Activated T-helper 17 cell treated with anti-CD3 and anti-CD28 coated beads, Interleukin-2, amount 50 U/mL, for 72 hours (primary cell): ENCODE measurements at places on chromosomes 3 and 15. TPM values are rescaled to one million over a fixed set of nuclear protein-coding genes. Genes with fewer than 3 reads are reported as not detected.

The SLCO3A1 gene
- total RNA-seq: 7.0 TPM

DNA sequence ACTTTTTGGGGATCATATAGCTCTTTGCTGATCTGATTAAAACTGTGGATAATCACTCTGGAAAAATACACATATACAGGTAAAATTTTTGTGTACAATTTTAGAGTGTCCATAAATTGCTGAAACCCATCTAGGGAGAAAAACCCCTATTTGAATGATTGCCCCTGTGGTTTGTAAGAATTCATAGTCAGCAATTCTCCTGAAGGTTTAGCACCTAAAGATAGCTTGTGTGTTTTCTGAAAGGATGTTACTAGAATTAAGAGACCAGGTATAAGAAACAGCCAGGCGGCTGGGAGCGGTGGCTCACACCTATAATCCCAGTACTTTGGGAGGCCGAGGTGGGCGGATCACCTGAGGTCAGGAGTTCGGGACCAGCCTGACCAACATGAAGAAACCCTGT lies 106.8 kb upstream of the RAP2B start:
- no peak for ATAC-seq
- H3K4me3 ChIP-seq: no peak overlapping the region
- no peak overlapping the region for H3K27ac ChIP-seq
- no peaks in the 10 kb centered on the region for H3K4me1 ChIP-seq

The SLC9C1 gene
- not detected for total RNA-seq

The ANKRD28 gene
- total RNA-seq: 69.3 TPM

- ATAC-seq: peak; percentile 24
- no peaks in the 10 kb centered on the region for H3K4me1 ChIP-seq
- H3K4me3 ChIP-seq: peak overlapping the region; percentile 68
- no peaks in the 10 kb centered on the region for H3K36me3 ChIP-seq
These were observed 549 bp downstream of the TRH start for GRCh38 chr3:129974833-129975704.

DNA sequence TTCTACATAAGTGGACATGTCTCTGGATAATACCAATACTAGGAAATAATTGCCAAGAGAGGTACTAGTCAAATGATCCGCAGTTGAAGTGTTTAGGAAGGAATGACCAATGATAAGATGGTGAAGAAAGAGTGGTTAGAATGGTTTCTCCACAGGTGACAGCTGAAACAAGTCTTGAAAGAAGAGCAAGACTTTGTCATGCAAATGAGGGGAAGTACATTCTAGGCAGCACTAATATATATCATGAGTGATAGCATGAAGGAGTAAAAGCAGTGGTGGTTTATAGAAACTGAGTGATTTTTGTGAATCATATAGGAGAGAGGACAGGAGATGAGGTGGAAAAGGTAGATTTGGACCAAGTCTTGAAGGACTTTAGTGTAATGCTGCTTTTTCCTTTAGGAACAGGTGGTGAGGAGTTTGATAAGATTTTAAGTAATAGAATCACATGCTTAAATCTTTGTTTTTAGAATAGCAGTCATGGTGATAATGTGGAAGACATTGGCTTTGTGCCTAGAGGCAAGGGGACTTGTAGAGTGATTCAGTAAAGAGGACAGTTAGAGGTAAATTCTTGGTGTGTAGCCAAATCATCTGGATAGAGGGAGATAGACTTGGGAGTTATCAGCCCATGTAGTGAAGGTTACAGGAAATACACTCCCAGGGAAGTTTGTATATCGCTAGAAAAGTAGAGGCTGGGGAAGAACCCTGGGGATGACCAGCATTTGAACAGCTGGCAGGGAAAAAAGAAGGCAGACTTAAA lies 31.9 kb downstream of the SLMAP start:
- peak; percentile 96 for ATAC-seq
- H3K27ac ChIP-seq: no peak overlapping the region
- no peaks in the 10 kb centered on the region for H3K27me3 ChIP-seq
- no peak overlapping the region for H3K4me3 ChIP-seq
- H3K4me1 ChIP-seq: peaks cover 10% of the 10 kb centered on the region

The GRIP2 gene
- 0.21 TPM for total RNA-seq

GRCh38 chr15:99057020-99057419 lies 47.9 kb upstream of the SYNM start:
- no peak for ATAC-seq
- peaks cover 31% of the 10 kb centered on the region for H3K27me3 ChIP-seq
- no peak overlapping the region for H3K27ac ChIP-seq
- no peak overlapping the region for H3K4me3 ChIP-seq

- H3K27me3 ChIP-seq: peaks cover 25% of the 10 kb centered on the region
- no peaks in the 10 kb centered on the region for H3K4me1 ChIP-seq
These were observed 104.3 kb upstream of the PRR20G start for GRCh38 chr3:127392156-127392490.

GRCh38 chr3:8460815-8461456 lies 40.7 kb upstream of the LMCD1 start:
- H3K4me1 ChIP-seq: no peaks in the 10 kb centered on the region
- H3K36me3 ChIP-seq: no peaks in the 10 kb centered on the region
- peaks cover 13% of the 10 kb centered on the region for H3K27me3 ChIP-seq

The PPP1R14D gene
- total RNA-seq: not detected

GRCh38 chr3:159451482-159451881 lies 537.2 kb upstream of the IL12A start:
- H3K36me3 ChIP-seq: no peaks in the 10 kb centered on the region
- no peaks in the 10 kb centered on the region for H3K4me1 ChIP-seq
- no peak overlapping the region for H3K4me3 ChIP-seq
- H3K27me3 ChIP-seq: no peaks in the 10 kb centered on the region
- no peak for ATAC-seq
- no peak overlapping the region for H3K27ac ChIP-seq

The TKT gene
- 296 TPM for total RNA-seq

The MESP2 gene
- total RNA-seq: 0.15 TPM

DNA sequence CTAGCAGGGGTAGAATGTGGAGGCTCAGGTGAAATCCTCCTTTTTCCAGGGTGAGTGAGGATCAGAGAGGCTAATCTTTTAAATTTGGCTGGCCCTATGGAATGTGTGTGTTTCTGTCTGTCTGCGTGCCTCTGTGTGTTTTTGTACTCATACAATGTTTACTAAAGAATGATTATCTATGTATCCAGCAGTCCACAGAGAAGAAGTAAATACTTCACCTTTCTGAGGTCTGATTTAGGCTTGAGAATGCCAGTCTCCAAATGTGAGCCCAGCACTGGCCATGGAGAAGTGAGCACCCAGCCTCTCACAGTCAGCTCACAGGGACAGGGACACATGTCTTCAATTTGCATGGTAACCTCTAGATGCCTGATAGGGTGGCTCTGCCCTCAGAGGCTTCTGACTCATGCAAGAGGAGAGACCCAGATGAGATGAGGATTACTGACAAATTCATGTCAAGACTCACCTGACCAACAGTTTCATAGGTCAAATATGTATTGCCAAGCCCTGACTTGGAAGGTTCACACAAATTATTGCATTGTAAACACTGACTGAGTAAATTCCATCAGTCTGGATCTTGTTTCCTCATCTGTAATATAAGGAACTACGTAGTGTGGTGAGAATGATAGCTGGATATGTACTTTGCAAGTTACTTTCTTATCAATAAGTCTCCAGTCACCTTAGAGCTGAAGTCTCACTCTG lies 31.0 kb downstream of the ENTPD3 start:
- no peak overlapping the region for H3K4me3 ChIP-seq
- no peak for ATAC-seq
- H3K27me3 ChIP-seq: no peaks in the 10 kb centered on the region

DNA sequence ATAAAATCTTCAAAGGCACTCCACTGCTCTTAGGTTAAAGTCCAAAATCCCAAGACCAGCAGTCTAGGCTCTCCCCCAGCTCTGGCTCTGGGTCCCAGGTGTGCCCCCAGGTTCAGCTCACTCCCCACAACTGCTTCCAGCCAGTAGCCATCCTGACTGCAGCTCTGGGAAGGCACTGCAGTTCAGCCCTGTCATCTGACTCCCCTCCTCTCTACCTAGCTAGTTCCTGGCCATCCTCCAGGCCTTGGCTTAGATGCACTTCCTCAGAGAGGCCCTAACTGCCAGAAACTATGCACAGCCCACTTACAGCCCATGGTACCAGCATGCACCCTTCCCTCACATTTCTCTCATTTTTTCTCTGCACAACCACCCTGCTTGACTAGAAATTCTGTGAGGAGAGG lies 25.5 kb downstream of the TBC1D2B start:
- H3K36me3 ChIP-seq: peaks cover 55% of the 10 kb centered on the region
- H3K4me1 ChIP-seq: peaks cover 91% of the 10 kb centered on the region
- no peak for ATAC-seq

- ATAC-seq: no peak
- no peaks in the 10 kb centered on the region for H3K36me3 ChIP-seq
- no peaks in the 10 kb centered on the region for H3K4me1 ChIP-seq
- H3K4me3 ChIP-seq: no peak overlapping the region
- no peaks in the 10 kb centered on the region for H3K27me3 ChIP-seq
These were observed 375.7 kb upstream of the LRRC3B start for GRCh38 chr3:26246901-26247300.

DNA sequence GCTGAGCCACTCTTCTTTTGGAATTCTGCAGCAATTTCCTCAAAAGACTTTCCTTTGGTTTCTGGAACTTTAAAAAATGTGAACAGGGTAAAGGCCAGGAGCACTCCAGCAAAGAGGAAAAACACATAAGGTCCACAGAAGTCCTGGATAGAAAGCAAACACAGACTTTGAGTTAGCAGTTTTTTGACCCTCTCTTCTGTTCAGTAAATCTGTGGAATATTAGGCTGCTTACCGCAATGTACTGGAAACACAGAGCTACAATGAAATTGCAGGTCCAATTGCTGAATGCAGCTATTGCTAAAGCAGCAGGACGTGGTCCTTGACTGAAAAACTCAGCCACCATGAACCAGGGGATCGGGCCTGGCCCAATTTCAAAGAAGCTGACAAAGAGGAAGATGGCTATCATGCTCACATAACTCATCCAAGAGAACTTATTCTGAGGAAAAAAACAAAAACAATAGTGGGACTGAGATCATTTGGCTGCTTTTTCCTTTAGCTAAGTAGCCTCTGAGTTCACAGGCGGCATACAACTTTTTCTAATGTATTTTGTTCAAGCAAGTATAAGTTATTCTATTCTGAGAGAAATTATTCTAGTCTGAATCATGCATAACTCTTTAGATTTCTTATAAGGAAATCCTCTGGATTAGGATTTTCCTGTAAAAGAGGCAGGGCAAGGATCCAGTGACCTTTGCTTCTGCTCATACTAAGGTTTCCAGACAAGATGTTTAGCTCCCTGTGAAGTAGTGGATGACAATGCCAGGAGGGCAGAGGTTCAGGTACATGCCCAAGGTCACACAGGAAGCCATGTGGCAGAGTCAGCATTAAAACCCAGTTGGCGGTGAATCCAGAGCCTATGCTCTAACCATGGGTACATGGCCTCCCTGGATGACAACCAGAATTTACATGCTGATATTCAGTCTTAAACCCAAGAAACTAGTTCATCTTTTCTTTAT lies 28.3 kb downstream of the SLC2A2 start:
- H3K4me1 ChIP-seq: no peaks in the 10 kb centered on the region
- H3K27ac ChIP-seq: no peak overlapping the region
- no peak for ATAC-seq
- H3K36me3 ChIP-seq: no peaks in the 10 kb centered on the region
- H3K4me3 ChIP-seq: no peak overlapping the region
- no peaks in the 10 kb centered on the region for H3K27me3 ChIP-seq

- H3K4me3 ChIP-seq: no peak overlapping the region
- no peak for ATAC-seq
- no peaks in the 10 kb centered on the region for H3K36me3 ChIP-seq
- H3K27ac ChIP-seq: no peak overlapping the region
- H3K4me1 ChIP-seq: no peaks in the 10 kb centered on the region
These were observed 90.5 kb upstream of the DGKG start for GRCh38 chr3:186452517-186452916.

The NEIL1 gene
- 11.6 TPM for total RNA-seq

The LDHAL6B gene
- total RNA-seq: not detected

DNA sequence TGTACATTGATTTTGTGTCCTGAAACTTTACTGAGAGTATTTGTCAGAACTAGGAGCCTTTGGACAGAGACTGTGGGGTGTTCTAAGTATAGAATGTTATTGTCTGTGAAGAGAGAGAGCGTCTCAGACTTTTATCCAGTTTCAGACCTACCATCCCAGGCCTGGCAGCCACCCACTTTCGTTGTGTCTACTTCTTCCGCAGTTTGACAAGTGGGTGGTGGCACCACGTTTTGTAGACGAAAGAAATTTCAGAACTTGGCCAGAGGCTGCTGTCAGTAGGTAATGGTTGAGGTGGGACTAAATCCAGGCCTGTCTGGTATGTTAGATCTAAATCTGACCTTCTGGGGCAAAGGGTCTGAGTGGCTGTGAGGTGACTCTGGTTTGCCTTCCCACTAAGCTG lies 13.4 kb upstream of the TRAK1 start:
- H3K27me3 ChIP-seq: no peaks in the 10 kb centered on the region
- H3K36me3 ChIP-seq: no peaks in the 10 kb centered on the region
- peak; percentile 34 for ATAC-seq
- peak overlapping the region; percentile 53 for H3K27ac ChIP-seq
- peak overlapping the region; percentile 29 for H3K4me3 ChIP-seq
- H3K4me1 ChIP-seq: peaks cover 43% of the 10 kb centered on the region

- H3K36me3 ChIP-seq: peaks cover 5% of the 10 kb centered on the region
- H3K27me3 ChIP-seq: no peaks in the 10 kb centered on the region
- H3K27ac ChIP-seq: no peak overlapping the region
- no peak overlapping the region for H3K4me3 ChIP-seq
- no peaks in the 10 kb centered on the region for H3K4me1 ChIP-seq
These were observed 11.7 kb downstream of the TRAIP start for GRCh38 chr3:49844464-49845183.

DNA sequence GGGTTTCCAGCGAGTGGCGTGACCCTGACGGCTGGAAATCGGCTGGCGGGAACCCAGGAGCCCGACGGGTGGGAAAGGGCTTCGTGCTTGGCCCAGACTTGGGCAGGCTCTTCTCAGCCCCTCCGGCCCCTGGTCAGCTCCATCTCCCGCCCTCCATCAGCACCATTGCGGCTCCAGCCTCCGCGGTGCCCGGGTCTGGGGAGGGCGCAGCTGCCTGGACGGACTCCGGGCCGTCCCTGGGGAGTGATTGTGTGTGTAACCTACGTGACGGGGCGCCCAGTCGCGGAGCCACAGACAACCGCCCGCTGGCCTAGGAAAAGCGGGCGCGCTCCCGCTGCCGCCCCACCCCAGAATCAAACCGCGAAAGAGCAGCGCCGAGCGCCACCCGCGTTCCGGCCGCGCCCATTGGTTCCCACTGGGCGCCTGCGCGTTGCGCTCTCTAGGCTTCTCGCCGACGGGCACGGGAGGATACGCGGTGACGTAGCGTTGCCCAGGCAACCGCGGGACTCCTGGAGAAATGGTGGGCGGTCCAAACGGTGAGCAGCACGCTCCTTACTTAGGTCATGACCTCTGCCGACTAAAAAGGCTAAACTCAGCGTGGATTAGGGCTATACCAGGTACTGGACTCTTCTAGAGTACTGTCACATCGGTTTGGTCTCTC lies at the start of gene CFAP20DC:
Gene CFAP20DC, minus strand, starts transcription at position 355 of the 661 bp plus-strand sequence. CDS start 394 bp downstream, outside the sequence.
- peak within 1 kb of the TSS; percentile 89 for H3K27ac ChIP-seq
- no peaks in the 10 kb centered on the region for H3K36me3 ChIP-seq
- H3K27me3 ChIP-seq: no peaks in the 10 kb centered on the region
- ATAC-seq: peak; percentile 98
- H3K4me3 ChIP-seq: peak within 1 kb of the TSS; percentile 43

DNA sequence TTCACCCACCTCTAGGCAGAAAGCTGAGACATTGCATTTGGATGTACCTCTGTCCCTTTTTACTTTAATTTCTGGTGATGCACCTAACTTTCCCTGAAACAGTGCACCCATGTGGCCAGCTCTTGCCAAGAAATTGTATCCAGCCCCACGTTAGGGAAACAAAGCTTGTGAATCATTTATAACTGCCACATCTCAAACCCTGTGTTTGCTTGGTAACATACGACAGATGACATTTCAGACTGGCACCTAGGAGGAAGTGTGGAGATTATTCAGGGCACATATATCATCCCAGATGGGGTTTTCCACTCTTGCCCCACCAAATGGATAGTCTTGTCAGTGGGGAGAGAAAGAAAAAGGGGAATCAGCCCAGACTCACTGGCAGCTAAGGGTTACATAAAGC lies 2.1 kb downstream of the CYB561D2 start:
- no peak for ATAC-seq
- H3K27me3 ChIP-seq: no peaks in the 10 kb centered on the region
- peaks cover 84% of the 10 kb centered on the region for H3K36me3 ChIP-seq
